ENCODE measurements at places on chromosomes 4 and X.

DNA sequence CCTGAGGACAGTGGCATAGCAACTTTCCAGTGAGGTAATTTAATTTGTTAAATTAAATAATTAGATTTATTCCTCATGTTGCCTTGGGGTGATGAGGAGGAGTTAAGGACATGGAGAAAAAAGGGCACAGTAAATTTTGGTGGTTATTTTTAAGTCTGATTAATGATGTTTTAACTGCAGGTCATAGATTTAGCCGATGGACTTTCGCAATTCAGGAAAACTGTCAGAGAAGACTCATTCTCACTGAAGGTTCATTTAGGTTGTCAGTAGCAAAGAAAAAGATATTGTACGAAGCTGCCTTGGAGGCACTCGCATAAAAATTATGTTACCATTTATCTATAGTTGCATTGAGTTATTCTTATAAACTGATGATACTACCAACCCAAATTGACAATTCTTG is 164.2 kb upstream of the PITX2 start:
- no peak for DNase-seq

DNA sequence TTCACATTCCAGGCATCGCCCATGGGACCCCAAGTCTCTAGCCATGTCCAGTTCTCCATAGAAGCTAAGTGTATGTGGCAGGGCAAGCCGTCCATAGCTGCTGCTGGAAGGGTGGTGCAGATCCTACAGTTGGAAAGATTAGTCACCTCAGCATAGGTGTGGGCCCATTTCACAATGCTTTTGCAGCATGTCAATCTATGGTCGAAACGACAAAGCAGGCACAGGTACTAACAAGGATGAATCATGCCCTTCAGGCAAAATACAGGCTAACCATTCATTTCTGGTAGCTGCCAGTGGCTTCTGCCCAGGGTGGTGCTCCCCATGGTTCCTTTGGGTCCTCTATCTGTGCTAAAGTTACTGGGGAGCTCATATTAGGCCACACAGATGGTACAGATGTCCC is 225.2 kb downstream of the ADGRL3 start:
- no peak for DNase-seq

GRCh38 chrX:11579636-11580600 is 85.8 kb downstream of the ARHGAP6 start:
- no peak for DNase-seq

DNA sequence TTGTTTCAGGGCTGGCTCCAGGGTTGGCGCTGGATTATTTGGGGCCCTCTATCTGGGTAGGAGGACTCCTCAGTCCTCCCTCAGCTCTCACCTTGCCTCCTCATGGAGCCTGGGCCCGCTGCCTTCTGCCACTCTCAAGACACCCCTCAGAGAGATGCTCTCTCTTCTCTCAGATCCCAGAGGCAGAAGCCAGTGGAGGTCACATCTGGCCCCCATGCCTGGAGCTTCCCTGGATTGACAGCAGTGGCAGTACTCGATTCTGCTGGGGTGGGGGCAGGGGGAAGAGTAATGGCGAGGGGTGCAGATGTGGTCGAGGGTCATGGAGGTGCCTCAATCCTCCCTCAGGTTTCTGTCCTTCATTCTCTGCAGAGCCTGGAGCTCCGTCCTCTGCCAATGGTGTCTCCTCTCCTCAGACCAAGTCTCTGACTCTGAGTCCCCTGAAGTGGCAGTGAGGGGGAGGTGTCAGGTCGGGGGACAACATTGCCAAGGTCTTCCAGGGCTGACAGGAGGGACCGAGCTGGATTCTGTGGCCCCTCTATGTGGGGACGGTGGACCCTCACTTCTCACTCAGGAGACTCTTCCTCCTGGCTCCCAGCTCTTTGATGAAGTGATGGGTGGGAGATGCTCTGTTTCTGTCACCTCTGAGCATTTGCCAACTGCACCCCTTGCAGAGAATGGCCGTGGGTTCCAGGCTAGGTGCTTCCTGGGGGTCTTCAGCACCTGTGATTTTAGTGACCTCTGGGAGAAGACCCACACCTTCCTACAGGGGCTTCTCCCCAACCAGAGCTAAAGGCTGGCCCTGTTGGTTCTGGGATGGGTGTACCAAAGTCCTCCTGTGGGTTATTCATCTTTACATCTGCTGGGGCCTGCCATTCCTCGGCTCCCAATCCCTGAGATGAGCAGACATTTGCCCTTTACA is 10.9 kb upstream of the HSFX1 start:
- no peak for DNase-seq

- DNase-seq: no peak
Observed at GRCh38 chrX:97849951-97850350, 966.2 kb downstream of the RPA4 start.

GRCh38 chr4:84939113-84939512 is 27.4 kb downstream of the WDFY3 start:
- no peak for DNase-seq

DNA sequence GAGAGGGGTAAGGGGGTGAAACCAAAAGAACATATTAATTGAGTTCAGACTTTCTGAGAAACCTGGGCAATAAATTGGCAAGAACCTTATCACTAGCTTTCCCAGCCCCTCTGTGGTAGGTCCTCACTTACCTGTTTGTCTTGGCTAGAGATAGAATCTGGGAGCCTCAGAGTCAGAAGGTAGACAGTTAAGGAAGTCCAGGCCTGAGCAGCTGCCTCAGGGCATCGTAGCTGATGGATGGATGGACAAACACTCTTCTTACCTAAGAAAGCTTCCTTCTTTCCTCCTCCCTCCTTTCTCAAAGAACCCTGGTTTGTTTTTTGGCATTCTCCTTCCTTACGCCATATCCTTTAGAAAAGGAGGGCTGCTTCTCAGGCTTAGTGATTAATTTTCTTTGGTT is 24.4 kb downstream of the FRAS1 start:
- no peak for DNase-seq

DNA sequence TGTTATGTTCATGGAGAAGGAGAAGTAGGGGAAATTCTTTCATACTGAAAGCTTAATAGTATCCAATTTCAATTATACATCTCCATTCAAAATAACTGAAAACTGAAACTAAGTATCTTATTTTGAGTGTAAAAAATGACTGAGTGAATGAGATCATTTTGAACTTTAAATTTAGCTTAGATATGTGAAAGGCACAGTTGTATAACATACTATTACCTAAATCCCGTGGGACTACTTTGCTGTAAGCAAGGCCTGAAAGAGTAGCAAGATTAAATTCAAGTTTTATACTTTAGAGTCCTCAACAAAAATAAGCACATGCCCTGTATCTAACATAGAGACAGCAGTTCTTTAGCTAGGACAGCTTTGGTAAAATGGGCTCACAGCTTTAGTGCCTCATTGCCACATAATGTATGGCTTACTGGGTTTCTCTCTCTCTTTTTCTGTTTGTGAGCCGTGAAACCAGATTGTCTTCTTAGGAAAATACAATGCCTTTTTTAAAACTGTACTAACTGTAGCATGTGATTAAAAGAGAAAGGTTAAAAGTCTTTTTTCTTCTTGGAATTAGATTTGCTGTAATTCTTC is 43.2 kb downstream of the GSTCD start:
- no peak for DNase-seq

DNA sequence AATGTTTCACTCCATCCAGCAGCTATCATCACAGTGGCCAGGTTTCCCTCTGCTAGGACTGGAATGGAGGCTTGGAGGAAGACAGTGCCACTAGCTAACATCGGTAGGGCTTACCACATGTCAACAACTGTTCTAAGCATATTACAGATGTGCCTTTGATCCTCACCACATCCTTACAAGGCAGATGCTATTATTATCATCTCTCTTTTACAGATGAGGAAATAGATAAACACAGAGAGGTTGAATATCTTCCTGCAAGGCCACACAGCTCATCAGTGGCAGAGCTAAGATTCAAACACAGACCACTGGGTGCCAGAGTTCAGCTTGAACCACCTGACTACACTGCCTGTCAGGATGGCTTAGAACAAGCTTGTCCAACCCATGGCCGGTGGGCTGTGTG is 47.4 kb downstream of the MAMLD1 start:
- DNase-seq: no peak

Measured in GM04504 (cell line).